RPMI7951 (cell line): ENCODE measurements at places on chromosomes 7 and 10.

DNA sequence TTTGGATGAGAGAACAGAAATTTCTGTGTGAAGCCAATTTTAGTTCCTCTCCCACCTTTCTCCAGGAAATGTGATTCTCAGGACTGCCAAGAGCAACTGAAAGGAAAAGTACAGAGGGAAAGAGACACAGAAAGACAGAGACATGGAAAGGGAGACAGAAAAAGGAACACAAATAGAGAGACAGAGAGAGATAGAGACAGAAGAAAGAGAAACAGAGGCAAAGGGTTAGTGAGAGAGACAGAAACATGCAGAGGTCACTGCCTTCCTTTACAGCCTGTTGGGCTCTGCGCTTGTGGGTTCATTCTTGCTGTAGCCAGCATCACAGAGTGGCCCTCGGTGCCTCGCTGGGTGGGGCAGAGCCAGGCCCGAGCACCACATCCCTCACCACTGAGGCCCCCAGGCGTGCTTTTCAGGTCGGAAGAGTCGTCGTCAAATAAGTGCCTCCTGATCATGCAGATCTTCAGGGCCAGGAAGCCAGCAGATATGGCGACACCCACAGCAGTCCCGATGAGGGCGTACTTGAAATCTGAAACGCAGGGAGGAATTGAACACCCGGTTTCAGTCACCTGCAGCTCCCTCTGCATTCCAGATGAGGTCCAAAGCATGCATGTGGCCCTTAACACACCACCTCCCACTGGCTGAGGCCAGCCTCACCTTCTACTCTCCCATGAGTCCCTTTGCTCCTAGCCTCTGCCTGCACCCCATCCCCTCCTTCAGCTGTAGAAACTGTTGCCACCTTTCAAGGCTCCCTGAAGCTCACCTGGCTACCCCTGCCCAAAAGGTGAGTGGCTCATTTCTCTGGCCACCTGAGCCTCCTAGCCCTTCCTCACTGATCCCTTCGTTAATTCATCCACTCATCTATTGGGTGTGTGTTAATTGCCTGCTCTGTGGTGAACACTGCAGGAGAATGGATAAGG lies 21.4 kb downstream of the TMEM273 start:
- no peak for DNase-seq

- DNase-seq = no peak
These were observed 51.1 kb downstream of the EPDR1 start for GRCh38 chr7:37971491-37971890.

GRCh38 chr7:134991469-134992339 lies 5.4 kb downstream of the AGBL3 start:
- no peak for DNase-seq

DNA sequence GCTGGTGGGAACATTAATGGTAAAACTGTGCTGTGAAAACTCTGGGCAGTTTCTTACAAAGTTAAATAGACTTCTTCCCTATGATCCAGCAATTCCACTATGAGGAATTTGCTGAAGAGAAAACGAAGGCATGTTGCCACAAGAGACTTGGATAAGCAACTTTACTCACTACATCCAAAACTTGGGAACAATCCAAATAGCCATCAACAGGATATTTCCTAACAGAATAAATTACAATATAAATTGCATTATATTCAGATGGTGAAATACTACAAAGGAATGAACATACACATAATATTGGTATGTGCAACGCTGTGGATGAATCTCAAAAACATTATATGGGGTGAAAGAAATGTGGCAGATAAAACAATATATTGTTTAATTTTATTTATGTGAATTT lies 21.4 kb upstream of the MKI67 start:
- DNase-seq = no peak

GRCh38 chr7:50729962-50730361 lies 52.7 kb downstream of the GRB10 start:
- DNase-seq = no peak

DNA sequence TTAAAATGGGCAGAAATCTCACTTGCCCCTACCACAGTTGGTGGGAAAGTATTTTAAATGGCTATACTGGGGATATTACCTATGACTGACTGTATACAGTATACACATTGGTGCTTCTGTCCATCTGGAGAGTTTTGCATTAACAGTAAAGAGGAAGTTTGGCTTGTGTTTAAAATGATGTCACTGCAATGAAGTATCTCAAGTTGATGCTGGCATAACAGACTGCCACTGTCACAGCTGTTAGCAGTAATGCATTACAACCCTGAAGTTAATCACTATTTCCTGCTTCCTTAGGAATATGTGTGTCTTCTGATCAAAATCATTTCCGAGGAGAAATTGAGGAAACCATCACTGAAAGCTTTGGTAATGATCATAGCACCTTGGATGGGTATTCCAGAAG lies 1.9 kb downstream of the DKK1 start:
- DNase-seq = peak; percentile 11

DNA sequence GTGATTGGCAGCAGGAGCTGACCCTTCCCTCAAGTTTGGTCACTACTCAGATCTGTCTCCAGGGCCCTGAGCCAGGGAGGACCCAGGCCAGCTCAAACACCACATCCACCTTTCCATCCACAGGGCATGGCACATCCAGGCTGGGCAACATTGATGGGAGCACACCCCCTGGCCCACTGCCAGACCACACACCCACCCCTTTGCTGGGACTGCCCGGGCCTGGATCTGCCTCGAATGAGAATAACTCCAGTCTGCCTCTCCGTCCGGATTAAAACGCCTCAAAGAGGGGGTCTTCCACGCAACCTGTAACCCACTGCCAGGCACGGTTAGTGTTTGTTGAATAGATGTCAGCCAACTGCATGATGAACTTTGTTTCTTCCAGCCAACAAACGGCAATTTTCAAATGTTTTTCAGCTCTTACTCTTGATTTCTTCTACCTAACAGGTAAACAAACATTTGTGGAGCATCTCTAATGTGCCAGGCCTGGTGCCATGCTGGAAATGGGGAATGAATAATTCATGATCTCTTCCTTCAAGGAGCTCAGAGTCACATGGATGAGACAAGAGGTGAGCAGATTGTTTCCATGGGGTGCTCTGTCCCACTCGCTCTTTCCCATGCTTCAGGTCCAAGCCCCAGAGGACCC lies 41.0 kb upstream of the CHST15 start:
- no peak for DNase-seq

- DNase-seq = no peak
These were observed 80.1 kb upstream of the LRRN3 start for GRCh38 chr7:111010798-111011197.

DNA sequence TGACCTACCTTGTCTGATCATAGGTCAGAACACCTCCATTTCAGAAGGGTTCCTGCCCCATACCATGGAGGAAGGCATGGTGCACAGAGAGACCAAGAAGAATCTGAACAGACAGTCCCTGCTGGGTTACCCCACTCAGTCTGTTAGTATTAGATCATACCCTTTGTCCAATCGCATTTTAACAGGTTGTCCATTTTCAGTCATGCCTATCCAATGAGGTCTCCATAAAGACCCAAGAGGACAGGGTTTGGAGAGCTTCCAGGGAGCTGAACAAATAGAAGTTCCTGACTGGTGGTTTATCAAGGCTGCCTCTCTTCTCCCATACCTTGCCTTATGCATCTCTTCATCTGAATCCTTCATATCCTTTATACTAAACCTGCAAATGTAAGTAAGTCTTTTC lies 21.2 kb upstream of the SLC16A12 start:
- DNase-seq = no peak

DNA sequence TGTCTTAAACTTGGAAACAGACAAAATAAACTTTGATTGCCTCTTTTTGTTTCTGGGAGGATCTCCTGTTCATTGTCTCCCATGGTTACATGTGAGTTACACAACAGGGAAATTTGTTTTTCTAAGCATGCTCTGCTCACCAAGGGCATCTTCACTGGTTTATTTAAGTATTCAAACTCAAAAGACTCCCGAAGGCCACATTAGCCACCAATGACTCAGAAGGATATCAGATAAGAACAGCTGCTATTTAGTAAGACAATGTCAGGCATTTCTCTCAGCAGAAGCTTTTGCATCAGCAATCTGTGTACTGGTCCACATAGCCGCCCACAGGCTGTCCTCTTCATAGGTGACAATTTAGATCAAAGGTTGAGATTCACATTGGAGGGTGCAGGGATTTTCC lies 19.3 kb downstream of the OR6B1 start:
- peak; percentile 89 for DNase-seq

DNA sequence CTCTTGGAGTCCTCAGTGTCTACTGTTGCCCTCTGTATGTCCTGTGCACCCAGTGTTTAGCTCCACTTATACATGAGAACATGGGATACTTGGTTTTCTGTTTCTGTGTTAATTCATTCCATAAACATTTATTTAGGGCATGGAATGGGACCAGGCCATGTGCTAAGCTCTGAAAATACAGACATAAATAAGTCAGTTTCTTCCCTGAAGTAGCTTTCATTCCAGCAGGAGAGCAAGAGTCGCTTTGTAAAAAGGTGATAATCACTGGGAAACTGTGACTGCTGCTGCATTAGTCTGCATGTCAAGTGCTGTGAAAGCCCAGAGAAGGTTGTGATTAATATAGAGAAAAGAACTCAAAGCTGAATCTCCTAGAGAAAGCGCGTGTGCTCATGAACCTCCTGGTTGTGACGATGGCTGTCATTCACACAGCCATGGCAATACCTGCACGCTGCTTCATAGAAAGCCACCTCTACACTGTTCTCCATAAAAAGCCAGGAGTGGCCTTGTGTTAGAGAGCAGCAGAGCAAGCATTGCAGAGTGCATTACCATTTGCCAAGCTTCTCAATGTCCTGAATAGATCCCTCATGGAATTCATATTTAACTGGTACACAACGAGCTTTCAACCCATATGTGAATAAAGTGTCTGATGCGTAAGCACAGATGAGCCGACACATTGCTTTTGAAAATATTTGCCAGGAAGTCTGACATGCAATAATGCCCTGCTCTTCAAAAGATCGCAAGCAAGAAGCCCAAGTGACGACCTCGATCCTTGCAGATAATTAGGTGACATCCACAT lies 30.6 kb upstream of the PITRM1 start:
- no peak for DNase-seq

DNA sequence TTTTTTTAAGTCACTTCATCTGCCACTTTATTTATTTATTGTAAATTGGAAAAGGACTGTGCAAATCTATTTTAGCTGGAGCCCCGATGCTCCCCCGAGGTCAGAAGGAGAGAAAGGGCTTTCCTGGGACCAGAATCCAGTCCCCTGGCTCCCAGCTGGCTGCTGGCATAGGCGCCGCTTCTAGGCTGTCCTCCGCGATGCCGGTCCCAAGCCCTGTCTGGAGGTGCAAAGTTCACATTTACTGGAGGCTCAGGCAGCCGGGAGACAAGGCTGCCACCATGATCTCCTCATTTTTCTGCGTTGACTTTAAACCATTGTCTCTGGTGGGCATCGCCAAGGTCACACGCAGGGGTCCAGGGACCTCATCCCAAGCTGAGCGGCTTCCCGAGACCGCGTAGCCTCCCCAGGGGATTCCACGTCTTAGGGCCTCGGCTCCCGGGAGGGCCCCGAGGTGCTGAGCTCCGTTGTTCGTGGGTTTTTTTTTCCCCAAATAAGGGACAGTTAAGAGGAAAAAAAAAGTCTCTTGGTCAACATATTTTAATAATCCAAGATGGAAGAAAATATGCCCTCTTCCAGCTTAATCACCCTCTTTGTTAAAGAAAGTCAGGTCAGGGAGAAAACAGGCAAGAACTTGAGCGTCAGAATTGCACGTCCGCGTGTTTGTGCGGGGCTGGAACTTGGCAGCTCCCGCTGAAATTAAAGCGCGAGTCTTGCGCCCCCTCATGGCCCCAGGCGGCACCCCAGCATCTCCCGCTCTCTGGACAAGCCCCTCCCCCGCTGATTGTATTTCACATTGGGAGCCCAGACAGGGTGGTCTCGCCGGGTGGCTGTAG lies 11.9 kb downstream of the RGR start:
- peak; percentile 35 for DNase-seq
